ENCODE measurements at places on chromosomes 6 and 20.

- no peak for DNase-seq
Observed at GRCh38 chr6:148887181-148887580, 140.4 kb downstream of the UST start.

DNA sequence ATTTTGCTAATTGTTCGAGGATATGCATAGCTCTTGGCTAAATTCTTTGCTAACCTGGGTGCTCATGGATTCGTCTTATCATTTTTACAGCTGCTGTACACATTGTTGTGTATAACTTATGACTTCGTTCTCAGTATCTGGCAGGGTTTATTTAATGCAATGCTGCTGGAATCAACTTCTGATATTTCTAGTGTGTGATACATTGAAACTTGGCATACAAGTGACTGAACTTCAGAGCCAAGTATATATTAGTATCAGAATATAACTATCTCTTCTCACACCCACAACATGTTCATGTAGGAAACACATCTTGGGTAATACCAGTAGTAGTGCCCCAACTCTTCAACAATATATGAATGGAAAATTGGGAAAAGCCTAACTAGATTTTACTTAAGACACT, 764.2 kb downstream of the TENT5A start:
- DNase-seq = no peak

DNA sequence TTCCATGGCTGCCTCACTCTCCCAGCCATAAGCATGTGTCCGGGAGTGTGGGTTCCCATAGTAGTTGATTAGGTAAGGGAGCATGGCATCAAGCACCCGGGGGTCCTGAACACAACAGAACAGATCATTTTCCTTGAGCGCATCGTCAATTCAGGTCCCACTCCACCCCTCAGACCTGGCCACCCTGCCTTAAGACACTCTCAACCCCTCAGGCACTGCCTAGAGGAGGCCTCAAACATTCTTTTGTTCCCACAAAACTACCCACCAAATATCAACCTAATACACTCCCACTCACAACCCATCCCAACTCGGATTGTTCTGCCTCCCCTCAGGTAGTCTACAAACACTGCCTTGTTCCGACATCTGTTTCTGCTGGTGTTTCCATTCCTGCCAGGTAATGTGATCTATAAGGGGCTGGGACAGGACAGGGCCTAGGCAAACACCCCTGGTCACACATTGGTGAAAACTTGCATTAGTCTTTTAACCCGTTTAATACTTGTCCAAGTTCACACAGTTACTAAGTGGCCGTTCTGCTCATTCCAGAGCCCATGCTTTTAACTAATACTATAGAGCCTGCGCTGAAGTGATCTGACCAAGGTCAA, 1.4 kb downstream of the NFS1 start:
- no peak for DNase-seq

DNA sequence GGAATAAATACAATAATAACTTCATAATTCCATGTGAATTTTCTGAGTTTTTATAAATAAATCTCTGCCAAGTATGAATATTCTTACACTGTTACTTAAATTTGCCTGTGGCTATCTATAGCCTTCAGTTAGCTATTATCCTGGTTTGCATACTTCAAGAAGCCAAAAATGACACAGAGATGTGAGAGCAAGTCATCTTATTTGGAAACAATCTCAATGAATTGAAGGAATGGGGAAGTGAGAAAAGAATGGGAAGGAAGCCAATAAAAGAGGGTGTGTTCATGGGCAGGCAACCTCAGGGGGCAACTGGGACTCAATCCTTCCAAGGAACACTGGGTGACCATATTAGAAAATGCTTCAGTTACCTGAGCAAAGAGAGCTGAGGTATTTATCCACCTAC, 9.9 kb downstream of the HAO1 start:
- DNase-seq = no peak

DNA sequence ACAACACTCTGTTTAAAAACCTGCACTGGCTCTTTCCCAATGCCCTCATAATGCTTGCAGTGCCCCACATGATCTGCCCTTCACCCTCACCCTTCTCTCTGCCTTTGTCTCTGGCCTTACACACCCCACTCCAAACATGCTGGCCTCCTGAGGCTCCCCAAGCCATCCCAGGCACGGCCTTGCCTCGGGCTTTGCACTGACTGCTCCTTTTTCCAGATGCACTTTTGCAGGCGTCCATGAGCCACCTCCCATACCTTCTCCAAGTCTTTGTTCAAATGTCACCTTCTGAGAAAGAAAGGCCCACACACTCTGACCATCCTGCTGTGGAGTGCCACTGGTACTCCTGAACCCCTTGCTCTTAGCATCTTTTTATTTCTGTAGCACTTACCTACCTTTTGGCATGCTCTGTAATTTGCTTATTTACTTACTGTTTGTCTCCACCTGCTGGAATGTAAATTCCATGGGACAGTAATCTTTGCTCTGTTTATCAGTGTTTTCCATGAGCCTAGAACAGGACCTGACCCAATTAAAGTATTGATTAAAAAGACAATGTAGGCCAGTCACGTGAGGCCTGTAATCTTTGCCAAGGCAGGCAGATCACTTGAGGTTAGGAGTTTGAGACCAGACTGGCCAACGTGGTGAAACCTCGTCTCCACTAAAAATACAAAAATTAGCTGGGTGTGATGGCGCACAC, 30.7 kb downstream of the GFRA4 start:
- DNase-seq = no peak

DNA sequence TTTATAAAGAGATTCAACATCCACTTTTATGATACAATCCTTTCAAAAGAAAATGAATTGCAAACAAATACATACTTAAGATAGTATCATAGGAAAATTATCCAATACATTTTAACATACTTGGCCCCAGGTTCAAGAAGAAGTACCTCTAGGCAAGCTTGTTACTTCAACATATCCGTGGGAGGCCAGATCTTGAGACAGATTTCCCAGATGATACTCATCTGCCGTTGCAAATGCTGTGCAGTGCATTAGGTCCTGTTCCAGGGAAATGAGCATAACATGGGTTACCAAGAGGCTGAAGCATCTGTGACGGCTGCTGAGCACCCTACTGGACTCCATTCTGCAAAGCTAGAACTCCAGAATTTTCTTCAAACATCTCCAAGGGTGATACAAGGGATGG, 15.6 kb downstream of the RMND1 start:
- DNase-seq = no peak

GRCh38 chr6:110395221-110395620, 20.2 kb downstream of the DDO start:
- no peak for DNase-seq

DNA sequence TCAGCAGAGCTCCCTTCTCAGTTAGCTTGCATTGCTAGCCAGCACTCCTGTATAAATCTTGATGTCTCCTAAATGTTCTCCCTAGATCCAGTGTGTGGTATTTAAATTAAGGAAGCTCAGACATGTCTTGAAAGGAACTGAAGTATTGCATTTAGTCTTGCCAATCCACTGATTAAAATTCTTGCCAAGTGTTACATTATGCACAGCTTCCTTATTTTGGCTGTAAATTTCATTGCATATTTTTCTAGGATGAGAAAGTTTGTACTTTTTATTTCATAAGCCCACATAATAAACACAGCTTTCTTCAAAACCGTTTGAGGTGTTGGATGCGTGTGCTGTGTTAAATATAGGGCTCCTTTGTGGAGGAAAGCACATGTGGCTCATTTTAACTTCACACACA, 329.8 kb upstream of the FLRT3 start:
- DNase-seq = no peak

DNA sequence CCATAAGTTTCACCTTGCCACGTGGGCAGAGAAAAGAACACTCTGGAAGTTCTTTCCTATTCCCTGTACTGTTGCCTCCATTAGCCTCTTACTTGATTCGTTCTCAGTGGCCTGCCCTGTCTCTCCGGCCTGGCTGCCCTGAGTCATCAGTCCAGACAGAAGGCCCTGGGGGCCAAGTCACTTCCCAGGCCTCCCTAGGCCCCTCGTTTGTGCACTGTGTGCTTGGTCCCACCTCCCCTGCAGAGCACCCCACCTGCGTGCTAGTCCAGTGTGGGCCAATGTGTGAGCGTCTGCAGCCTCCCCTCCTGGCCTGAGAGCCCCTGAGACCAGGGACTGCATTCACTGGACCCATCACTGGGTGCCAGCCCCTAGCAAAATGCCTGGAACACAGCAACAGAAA, 191.2 kb upstream of the RREB1 start:
- no peak for DNase-seq

GRCh38 chr20:37436527-37437186, 84.4 kb upstream of the NNAT start:
- no peak for DNase-seq

GRCh38 chr6:31567531-31568370, 4.3 kb upstream of the LTA start:
- no peak for DNase-seq

- DNase-seq = no peak
Observed at GRCh38 chr6:110173506-110174132, 5.9 kb downstream of the WASF1 start.

DNA sequence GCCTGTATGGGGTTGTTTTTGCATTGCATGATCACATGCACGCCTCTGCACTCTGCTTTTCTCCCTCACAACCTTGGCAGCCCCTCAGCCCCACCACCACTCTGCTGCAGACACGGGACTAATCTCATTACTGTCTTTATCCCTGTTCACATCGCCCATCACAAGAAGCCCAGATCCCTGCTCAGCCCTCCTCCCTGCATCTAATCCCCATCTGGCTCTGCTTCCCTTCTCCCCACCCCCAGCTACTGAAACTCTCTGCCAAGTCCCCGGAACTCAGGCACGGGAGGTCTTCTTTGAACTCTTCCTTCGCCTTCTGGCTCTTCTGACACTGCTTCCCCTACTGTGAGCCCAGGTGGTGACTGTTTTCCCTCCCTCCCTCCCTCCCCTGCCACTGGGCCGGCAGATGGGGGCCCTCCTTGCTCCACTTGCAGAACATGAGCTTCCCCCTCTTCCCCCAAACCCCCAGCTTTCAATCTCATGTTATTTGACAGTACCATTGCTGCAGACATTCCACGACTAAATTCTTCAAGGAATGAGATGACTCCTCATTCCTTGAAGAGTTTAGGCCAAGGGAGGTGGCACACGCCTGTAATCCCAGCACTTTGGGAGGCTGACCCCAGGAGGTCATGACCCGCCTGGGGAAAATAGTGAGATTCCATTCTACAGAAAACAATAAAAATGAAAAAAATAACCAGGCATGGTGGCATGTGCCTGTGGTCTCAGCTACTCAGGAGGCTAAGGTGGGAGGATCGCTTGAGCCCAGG, 21.9 kb upstream of the TULP1 start:
- DNase-seq = peak; percentile 93

DNA sequence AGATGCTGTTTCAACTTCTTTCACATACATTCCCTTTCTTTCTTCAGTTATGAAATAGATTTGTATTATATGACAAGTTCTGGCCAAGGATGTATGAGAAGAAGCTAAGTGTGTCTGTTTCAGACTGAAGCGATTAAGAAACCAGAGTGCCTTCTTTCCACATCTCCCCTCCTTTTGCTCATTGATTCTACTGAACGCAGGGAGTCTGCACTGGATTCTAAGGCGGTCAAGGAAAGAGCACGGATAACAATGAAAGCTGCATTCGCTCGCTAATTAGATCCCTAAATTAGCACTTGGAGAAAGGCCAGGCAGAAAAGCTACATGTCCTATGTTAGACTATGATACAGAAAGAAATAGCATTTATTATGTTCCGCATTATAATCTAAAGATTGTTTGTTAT, 267.7 kb downstream of the HAO1 start:
- DNase-seq = no peak

DNA sequence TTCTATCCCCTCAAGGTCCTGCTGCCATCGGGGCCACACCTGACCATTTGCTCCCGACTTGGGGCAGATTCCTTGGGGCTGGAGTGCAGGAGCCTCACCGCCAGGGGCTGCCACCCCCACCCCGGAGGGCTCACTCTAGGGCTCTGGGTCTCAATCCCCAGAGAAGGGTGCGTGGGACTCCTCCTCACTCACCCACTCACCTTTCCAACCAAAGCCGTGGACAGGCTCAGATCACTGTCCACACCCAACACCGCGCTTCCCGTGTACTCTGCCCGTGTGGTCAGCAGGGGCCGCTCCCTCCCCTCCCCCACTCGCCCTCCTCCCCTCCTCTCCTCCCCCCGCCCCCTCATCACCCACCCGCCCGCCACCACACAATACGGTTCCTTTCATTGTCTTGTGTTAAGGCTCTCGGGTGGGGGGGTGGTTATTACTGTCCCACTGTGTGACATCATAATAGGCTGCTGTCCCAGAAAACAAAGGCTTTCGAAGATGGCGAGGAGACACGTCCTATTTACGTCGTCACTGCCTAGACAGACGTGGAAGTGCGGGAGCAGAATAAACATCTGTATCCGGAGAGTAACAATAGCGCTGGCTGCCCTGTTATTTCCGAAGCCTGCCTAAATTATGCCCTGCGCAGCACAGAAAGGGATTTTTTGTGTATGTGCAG, 85.8 kb downstream of the YTHDF1 start:
- no peak for DNase-seq

DNA sequence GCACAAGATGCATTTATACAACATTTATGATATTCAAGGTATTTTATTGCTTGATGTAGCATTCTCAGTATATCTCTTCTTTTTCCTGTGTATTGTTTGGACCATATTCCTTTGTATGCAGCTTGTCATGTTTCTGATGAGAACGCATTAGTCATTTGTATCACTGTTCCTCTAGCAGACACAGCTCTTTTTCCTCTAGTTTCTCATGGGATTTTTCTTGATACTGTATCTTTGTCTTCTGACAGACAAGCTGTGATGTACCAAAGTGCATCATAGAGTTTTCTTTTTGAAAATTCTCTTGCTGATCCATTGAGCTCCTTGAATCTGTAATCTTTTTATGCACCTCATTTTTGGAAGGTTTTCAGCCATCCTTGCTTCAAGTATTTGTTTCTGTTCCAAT, 140.9 kb downstream of the SLC22A3 start:
- DNase-seq = no peak

DNA sequence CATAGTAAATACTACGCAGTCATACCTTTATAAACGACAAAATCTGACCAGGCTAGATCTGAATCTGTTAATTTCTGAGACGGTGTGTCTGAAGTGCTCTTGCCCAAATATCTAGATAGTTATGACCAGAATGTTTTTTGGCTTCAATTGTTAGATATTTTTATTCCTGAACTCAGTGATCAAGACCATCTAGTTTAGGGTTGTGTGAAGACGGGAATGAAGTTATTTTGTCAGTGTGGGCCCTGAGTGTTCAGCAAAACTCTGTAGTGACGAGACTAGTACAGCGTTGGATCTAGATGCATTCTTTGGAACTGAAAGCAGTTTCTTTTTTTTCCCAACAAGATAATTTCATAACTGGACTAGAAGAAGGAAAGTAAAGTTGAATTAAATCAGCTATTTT, 3.1 kb downstream of the STXBP5 start:
- DNase-seq = no peak
